ENCODE measurements at places on chromosomes 3 and 15. TPM values are rescaled to one million over a fixed set of nuclear protein-coding genes. Genes with fewer than 3 reads are reported as not detected.

- no peak for DNase-seq
Observed at GRCh38 chr3:44031387-44032380, 210.0 kb upstream of the TOPAZ1 start.

DNA sequence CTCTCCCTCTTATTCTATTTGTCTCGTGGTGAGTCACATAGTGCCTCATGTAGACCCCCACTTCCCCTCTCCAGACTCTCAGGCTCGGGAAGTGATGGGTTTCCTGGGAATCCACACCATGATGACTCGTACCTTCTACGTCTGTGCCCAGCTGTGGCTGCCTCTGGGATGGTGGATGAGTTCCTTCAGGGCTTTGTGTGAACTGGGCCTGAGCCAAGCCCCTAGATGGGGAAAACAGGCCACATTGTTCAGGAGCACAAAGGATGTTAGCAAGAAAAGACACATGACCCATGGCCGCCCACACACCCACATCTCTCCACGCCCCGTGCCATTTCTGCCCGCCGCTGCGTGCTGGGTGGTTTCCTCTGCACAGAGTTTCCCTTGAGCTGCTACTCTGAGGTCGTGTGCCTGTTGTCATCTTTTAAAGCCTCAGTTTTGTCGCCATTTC is 10.5 kb downstream of the ISG20 start:
- DNase-seq, result peak; percentile 32

GRCh38 chr3:188041193-188041592 is 112.8 kb upstream of the LPP start:
- DNase-seq, result no peak

KIF23 gene
- total RNA-seq, result 0.99 TPM

DNA sequence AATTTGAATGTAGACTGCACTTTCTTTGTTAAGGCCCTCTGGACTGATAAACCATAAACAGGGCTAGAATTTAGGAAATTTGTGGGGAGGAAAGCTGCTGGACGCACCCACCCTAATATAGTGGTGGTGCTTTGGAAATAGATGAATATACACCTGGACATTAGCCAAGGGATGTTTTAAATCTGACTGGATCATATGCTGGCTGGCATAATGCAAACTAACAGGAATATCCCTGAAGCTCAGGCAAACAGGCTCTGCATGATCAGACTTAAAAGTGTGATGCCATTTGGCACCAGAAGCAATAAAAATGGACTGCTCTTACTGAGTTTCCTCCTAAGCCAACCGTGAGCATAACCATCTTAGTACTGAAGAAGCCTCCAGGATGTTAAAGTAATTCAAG is 465.8 kb upstream of the ROBO1 start:
- DNase-seq, result no peak

- DNase-seq, result no peak
Observed at GRCh38 chr3:16883723-16884083, 1.1 kb upstream of the PLCL2 start.

DNA sequence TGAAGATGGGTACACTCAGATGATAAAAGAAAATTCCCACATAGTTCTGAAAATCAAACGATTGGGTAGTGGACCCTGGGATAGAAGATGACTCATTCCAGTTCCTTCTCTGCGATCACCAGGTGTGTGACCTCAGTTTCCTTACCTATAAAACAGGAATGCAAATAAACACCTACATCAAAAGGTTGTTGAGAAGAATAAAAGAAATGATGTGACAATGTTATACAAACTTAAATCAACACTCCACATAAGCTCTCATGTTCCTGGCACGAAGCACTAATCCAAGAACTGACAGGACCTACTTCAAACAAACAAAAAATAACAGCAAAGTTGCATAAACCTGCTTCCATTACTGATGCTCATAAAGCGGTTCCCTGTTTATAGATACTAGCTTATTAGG is 69.2 kb downstream of the RORA start:
- DNase-seq, result no peak

CEMIP gene
- 1.6 TPM for total RNA-seq

GATM gene
- 1,064 TPM for total RNA-seq

DNA sequence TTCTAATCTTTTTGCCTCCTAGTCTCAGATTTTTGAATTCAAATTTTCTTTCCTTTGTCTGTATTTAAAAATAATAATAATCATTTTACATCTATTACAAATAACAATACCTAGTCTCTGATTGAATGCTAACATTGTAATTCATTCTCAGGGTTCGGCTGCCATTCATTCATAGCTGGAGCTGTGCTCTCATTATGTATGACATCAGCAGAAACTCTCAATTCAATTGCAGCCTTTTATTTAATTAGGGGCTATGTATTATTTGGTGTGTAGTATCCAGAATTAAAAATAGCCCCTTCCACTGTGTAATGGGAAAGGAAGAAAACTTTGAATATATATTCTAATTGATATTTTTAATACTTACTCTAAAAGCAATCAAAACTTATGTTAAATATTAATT is 270.4 kb upstream of the MDFIC2 start:
- DNase-seq, result no peak

LRRC34 gene
- total RNA-seq, result not detected

GRCh38 chr3:9022305-9023225 is 59.3 kb upstream of the RAD18 start:
- no peak for DNase-seq
